ENCODE measurements at places on chromosomes 11 and 22.

DNA sequence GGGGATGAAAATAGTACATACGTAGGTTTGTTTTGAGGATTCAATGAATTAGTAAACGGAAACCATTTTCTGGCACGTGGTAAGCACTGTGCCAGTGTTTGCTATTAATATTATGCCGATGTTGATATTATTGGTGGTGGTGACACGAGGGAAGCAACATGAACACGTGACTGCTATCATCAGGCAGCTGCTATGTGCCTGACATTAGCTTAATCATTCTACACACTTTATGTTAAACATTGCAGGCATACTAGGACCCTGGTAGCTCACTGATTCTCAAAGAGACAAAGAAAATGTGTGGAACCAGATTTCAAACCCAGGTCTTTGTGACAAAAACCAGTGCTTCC, 656 bp downstream of the SRRD start:
- DNase-seq: no peak

- no peak for DNase-seq
These were observed 59.6 kb downstream of the FLRT1 start for GRCh38 chr11:64095273-64095817.

- no peak for DNase-seq
These were observed 266.4 kb upstream of the NCAM1 start for GRCh38 chr11:112694813-112695212.

DNA sequence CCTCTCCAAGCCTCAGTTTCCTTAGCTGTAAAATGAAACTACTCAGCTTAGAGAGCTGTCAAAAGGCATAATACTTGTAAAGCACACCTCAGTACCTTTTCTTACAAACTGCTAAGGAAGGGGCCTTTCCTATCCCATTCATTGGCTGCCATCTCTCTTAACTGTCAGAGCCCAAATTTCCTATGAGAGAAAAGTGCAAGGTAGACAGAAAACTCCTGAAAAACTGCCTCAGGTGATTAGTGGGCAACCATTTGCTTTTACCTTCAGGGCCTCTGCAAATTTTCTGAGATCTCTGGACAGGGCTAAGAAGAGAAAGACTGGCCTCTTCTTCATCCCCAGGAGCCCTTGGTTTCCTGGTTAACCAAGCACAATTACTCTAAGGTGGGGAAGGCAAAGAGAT, 13.8 kb downstream of the LARGE1 start:
- DNase-seq: no peak

GRCh38 chr11:5928811-5929210, 13.2 kb upstream of the OR56A3 start:
- DNase-seq: no peak

GRCh38 chr11:46315033-46315738, 32.1 kb upstream of the DGKZ start:
- peak; percentile 60 for DNase-seq

DNA sequence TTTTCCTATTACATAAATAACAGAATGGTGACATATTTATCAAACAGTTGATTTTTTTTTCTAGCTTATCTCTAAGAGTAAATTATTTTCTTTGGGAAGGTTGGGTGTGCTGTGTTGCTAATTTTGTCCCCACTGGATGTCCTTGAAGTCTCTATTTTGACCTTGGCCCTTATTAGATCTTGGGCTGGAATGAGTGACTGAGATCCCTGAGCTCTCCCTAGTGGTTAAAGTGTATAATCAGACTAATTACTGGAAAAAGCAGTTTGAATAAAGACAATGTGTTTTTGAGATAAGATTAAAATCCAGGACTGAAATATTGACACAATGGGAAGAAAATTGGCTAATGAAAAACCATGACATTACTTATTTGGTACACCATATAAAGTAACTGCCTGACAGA, 56.1 kb downstream of the AASDHPPT start:
- DNase-seq: no peak

DNA sequence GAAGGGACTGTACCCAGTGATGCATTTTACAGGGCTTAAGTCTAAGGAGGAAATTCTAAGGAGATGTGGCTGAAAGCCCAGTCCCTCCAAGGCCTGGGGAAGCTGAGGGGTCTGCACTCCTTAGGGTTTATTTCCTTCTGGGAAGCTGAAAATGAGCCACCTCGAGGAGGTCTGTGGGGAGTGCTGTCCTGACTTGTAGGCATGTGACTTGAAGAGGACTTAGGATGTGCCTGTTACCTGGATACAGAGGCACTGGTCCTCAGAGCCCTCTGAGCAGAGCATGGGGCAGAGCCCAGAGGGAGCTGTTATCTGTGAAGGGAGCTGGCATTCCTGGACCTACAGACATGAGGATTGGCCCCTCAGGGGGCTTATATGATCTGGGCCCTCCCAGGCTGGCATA, 77.1 kb downstream of the TP53I11 start:
- no peak for DNase-seq

GRCh38 chr11:121281698-121282097, 10.9 kb upstream of the SC5D start:
- no peak for DNase-seq

- no peak for DNase-seq
These were observed 43.3 kb upstream of the ADORA2A start for GRCh38 chr22:24384131-24384530.

DNA sequence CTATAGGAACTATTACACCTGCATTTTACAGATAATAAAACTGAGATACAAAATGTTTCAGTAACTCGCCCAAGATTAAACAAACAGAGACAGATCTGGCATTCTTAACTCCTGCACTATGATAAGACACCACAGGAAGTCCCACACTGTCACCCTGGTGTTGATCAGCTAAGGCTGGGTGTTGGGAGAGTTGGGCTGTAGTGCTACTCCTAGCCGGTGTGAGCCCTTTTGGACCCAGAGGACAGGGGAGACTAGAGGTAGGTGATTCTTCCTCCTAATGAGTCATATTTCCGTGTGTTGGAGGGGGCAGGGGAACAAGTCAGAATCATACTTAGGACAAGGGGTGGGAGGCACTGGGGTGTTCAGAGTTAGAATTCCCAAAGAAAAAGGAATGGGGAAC, 353.2 kb upstream of the TENM4 start:
- DNase-seq: no peak

GRCh38 chr11:2912498-2912897, 16.7 kb downstream of the PHLDA2 start:
- no peak for DNase-seq

GRCh38 chr11:95084509-95084908, 5.1 kb upstream of the ENDOD1 start:
- peak; percentile 22 for DNase-seq

- DNase-seq: no peak
These were observed 326.6 kb upstream of the PITPNB start for GRCh38 chr22:28245579-28246224.

DNA sequence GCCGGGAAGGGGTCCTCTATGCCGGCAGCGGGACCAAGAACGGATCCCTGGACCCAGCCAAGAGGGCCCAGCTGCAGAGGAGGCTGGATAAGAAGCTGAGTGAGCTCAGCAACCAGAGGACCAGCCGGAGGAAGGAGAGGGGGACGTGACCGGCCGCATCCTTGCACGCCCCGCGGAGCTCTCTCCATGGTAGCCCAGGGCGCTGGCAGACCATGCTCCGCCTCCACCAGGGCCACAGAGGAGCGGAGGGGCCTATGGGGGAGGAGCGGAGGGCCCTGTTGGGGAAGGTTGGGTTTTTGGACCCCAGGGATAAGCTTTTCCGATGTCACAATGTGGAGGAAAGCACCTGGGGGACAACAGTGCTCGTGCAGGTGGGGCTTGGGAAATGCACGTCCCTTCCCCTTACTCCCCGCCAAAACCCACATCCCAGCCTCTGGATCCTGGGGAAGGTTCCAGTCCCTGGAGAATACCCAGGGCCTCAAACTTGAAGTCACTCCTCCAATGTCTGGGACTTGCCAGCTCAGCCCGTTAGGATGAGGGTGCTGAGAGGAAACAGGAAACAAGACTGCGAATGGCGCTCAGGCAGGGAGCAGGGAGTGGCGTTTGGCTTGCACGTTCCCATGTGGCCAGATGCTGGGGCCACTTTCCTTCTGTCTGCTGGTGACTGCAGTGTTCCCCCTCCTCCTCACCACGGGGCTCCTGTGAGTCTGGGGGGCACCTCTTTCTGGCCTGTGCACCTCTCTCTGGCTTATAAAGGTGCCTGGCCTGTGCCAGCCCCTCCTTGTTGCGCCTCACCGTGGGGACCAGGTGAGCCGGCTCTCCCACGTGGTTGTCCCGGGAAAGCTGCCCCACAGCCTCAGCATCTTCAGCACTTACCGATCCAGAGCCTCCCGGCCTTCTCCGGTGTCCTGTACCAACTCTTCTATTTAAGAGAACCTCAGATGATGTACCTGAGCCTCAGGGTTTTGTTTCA, 36.2 kb downstream of the IGHMBP2 start:
- DNase-seq: no peak

GRCh38 chr11:6402561-6402981, 12.3 kb downstream of the SMPD1 start:
- DNase-seq: no peak

GRCh38 chr11:116960930-116961329, 123.5 kb upstream of the APOA1 start:
- DNase-seq: no peak

DNA sequence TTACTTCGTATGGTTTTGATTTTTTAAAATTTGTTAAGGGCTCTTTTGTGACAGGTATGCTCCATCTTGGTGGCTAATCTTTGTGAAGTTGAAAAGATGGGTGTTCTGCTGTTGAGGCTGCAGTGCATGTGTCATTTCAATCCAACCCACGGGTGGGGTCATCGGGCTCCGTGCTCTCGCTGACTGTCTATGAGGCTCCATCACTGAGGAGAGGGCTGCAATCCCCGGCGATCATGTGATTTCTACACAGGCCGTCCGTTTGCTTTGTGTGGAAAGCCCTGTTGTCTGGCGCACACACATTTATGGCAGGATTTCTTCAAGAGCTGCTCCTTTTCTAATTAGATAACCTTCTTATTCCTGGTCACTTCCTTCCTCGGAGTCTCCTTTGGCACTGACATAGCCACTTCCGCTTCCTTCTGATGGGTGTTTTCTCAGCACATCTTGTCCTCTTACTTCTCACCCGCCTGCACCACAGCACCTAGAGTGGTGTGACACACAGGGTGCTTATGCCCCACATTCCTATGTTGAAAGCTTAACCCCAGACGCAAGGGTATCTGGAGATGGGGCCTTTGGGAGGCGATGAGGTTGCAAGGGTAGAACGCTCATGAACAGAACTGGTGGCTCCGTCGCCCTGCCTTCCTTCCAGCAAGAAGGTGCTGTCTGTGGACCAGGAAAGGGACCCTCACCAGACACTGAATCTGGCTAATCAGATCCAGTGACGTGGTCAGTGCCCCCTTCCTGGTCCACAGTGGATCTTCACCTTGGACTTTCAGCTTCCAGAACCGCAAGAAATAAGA, 9.4 kb downstream of the MOB2 start:
- DNase-seq: no peak

DNA sequence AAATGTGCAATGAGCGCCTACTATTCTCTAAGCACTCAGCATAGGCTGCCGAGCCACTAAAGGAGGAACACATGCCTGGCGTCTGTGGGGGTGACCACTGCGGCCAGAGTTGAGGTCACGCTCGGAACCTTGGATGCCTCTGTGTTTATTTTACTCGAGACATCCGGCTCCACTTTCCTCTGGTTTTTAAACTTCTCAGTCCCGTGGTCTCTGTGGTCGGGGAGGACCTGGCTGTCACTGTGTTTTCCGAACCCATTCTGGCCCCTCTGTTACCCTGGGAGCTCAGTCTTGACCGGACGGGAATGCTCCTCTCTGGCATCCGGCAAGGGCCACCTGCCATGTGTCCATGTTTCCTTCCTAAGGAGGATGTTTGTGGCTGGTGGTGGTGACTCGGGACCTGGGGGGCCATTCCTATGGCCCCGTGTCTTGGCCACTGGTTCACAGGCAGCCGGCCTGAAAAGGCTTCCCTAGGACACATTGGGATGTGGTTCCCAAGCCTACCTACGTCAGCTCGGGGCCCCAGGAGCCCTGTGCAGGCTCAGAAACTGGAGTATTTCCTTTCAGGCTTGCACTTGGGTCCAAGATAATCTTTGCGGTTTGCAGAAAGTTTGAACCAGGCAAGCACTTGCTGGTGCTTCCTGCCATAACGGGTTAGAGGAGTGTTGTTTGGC, 46.7 kb upstream of the PARVG start:
- DNase-seq: no peak

DNA sequence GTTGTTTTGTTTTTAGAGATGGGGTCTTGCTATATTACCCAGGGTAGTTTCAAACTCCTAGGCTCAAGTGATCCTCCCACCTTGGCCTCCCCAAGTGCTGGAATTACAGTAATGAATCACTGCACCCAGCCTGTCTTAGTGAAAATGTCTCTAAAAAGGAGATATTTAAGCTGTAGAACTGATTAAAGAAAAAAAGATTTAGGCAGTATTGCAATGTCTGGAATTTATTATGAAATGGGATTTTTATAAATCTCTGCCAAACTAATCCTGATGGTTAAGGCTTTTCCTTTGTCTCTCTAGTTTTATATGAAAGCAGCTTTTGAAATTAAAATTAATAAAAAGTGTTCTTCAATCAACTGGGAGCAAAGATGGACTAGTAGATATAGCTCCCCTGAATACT, 2.1 kb downstream of the PLAAT3 start:
- no peak for DNase-seq

DNA sequence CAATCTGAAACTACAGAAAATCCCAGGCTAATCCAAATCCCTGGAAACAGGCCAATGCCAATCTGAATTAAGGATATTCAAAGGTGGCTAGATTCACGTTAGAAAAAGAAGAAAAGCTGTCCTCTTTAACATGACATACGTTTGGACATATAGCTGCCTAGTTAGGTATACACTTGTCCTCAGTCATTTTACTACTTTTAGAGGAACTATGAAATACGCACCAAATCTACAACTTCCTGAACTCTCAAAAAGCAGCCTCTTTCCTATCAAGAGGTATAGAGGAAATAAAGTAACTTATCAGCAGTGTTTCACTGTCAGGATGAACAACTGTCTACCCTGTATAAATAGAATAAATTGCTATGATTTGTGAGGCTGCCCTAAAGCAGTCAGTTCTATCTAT, 24.0 kb downstream of the KMT5B start:
- DNase-seq: no peak

- DNase-seq: no peak
These were observed 8.6 kb upstream of the CD3E start for GRCh38 chr11:118295815-118296454.

DNA sequence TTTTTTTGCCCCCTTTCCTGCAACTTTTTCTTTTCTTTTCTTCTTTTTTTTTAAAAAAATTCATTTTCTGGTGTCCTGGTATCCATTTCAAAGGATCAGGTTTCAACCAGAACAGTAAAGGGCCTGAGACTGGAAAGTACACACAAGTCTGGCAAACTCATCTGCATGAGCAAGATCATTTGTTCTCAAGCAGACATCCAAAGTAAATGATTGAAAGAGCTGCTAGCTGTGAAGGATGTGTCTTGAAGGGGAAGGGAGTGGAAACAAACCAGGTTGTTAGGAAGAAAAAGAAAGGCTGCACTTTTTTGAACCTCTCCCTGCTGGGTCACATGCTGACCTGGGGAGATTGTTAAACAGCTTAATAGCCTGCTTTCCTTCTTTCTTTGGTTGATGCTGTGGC, 5.3 kb downstream of the YAP1 start:
- no peak for DNase-seq

GRCh38 chr11:109507836-109508561, 86.0 kb downstream of the C11orf87 start:
- DNase-seq: no peak

GRCh38 chr11:64339754-64340408, at the start of gene CCDC88B:
Gene CCDC88B, plus strand, starts transcription at chr11:64340204. Its CDS starts 63 bp downstream, at chr11:64340267.
- peak; percentile 59 for DNase-seq
